ENCODE measurements at places on chromosomes 13 and 19.

DNA sequence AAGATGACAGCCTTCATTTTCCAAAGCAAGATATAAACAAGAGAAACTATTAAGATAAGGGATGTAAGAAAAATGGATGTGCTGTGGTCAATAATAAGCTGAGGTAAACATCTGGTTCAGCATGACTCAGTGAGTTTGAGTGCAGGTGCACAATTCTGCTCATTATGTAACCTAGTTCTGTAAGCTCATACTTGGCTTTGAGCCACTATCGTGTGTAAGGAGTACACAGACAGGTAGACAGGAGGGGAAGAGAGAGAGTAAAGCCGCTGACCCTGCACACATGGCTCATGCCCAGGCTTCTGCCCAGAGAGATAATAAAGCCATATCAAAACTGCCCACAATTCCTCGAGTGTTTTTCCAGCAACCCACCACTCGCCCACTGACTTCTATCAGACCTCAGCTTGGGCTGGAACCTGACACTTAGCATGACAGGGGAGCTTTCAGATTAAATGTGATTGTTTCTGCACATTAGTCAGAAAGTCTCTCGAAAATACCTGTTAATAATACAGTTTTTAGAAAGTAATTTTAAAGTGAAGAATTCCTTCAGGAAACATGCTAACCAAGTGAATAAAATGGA is 51.7 kb downstream of the ZNF91 start:
- no peak for DNase-seq

DNA sequence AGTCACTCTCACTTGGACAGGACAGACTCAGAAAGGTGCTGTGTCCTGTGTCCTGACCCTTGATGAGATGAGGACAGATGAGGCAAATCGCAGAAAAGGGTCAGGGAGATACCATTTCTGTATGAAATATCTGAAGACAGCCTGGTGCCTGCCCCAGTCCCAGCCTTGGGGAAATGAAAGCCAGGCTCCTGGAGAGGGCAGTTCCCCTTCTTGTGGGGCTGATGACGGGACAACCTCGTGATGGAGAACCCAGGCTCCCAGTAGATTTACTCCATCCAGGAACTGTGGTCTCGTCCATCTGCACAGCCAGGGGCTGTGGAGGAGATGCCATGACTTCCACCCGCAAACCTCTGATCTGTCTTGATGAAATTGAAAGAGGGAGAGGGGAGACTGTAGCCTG is 13.8 kb downstream of the LILRB1 start:
- no peak for DNase-seq

DNA sequence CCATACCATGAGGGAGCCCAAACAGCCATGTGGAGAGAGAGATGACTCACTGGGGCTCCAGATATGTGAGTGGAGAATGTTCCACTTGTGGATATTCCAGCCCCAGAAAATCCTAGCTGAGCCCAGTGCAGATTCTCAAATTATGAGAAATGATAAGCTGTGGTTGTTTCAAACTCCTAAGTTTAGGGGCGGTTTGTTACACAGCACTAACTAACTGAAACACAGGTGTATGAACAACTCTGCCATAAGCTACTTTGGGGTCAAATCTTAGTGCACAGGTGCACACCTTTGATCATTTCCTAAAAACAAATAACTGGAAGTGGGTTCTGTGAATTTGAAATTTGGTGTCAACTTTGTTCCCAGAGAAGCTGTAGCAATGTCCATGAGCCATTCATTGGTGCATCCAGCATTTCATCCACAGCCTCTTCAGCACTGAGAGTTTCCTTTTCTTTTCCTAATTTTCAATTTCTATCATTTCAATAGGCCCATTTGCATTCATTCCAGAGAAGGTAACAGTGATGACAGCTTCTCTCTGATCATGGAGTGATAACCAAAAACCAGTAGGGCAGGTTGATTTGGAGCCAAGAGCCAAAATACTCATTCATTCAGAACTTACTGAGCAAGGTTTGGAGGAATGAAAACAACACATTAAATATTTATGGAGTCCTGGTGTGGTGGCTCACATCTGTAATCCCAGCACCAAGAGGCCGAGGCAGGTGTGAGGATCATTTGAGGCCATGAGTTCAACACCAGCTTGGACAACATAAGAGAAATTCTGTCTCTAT is 8.8 kb upstream of the CLPP start:
- no peak for DNase-seq

DNA sequence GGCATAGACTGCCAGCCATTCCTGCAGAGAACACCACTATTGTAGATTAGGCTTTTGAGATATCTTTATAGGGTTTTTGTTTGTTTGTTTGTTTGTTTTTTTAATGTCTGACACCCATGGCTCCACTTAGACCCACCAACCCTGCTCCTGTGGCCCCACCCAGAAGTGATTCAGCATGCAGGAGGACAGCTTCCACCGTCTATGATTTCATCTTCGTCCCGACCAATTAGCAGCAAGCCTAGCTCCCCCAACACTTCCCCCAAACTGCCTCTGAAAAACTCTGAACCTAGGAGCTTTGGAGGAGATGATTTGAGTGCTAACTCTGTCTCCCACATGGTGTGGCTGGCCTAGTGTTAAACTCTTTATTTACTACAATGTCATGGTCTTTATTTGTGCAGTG is 108.3 kb upstream of the RXFP2 start:
- DNase-seq, result no peak

GRCh38 chr19:48918801-48919247 is 14.7 kb upstream of the DHDH start:
- DNase-seq, result no peak

- no peak for DNase-seq
Observed at GRCh38 chr13:94243551-94243950, 235.9 kb downstream of the DCT start.

DNA sequence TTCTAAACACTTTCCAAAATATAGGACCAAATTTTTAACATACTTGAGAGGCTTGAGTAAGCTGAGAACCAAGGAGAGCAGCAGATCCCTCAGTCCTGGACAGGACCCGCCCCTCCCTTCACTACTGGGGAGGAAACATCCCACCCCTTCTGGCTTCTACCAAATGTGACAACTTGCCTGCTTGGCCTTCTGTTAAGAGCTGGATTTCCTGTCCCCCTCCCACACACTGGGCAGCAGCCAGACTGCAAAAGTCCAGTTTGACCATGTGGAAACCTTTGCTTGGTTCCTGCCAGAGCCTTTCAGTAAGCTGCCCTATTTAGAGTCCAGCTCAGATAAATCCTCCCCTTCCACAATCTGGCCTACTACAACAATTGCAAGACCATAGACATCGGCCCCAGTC is 84.3 kb downstream of the FGF14 start:
- DNase-seq, result no peak

- no peak for DNase-seq
Observed at GRCh38 chr19:45041125-45041524, 2.3 kb downstream of the CLASRP start.

Data from vagina (tissue), 2 donors.